Stimulated activated CD4-positive, alpha-beta T cell treated with anti-CD3 and anti-CD28 coated beads, Interleukin-2, amount 100 ng/mL, for 24 hours (primary cell): ENCODE measurements at places on chromosomes 16 and 17.

DNA sequence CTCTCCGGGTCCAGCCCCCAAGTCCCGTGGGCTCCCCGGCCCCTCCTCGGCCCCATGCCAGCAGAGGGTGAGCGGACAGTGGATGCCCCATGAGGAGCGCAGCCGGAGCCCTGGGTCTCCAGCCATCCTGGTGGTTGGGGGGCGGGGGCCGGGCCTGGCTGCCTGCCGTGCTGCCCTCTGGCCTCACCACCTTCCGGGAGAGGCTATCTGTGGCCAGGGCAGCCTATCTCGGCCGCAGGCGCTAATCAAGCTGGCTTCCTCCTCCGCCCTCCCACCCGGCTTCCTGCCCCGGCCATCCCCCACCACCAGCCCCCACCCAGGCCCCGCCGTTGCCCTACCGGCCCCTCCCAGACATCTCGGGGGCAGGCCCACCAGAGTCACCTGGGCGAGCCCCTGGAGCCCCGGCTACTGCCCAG is 46.8 kb downstream of the ZFPM1 start:
- DNase-seq: no peak

- no peak for DNase-seq
Measured at GRCh38 chr16:24972608-24973220, 42.5 kb downstream of the ARHGAP17 start.

DNA sequence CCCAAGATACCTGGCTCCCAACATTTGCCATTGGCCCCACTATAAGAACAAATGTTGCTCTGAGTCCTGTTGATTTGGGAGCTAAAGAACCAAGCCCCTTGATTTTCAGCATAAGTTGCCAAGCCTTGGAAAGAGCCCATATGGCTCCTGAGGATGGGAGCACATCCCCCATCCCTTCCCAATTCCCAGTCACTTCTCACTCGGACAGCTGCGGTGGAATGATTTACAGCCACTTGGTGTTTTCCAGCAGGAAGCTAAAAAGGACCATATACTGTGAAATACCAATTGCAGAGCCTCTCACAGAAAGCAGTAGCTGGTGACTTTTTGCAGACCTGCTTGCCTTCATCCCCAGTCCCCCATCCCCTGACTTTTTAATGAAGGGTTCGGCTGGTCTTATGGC is 524.6 kb downstream of the GRIN2A start:
- no peak for DNase-seq

GRCh38 chr16:28820016-28820415 is 2.8 kb upstream of the ATXN2L start:
- no peak for DNase-seq

- DNase-seq: peak; percentile 56
Measured at GRCh38 chr16:74297145-74297665, 591 bp downstream of the PSMD7 start.

GRCh38 chr17:16486373-16487250 is 5.4 kb downstream of the LRRC75A start:
- no peak for DNase-seq

DNA sequence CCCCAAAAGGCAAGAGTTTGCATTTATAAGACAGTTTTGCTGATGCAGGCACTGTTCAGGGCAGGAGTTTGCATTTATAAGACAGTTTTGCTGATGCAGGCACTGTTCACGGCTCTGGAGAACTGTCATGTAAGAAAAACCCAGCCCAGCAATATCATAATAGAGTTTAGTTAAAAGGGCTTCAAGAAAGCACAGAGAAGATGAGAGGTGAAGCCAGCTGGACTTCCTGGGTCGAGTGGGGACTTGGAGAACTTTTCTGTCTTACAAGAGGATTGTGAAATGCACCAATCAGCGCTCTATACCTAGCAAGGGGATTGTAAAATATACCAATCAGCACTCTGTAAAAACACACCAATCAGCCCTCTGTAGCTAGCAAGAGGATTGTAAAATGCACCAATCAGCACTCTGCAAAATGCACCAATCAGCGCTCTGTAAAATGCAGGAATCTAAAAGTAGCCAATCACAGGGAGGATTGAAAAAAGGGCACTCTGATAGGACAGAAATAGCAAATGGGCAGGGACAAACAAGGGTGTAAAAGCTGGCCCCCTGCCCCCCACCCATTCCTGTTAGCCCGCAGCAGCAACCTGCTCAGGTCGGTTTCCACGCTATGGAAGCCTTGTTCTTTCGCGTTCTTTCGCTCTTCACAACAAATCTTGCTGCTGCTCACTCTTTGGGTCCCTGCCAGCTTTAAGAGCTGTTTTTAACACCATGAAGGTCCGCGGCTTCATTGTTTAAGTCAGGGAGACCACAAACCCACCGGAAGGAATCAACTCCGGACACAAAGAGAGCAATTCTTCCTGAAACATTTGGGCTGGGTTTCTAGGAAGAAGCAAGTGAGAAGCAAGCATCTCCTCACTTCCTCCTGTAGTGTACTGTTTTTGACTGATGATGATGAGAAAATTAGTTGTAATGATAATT is 1.8 kb upstream of the CBX1 start:
- DNase-seq: peak; percentile 23

- DNase-seq: peak; percentile 33
Measured at GRCh38 chr16:10949424-10949970, 5.1 kb downstream of the CLEC16A start.

- DNase-seq: no peak
Measured at GRCh38 chr16:10906914-10907756, 30.1 kb downstream of the CIITA start.
